ENCODE measurements at places on chromosomes 1 and 21. TPM values are rescaled to one million over a fixed set of nuclear protein-coding genes. Genes with fewer than 3 reads are reported as not detected.

The KAZN gene
- total RNA-seq: 10.2 TPM

DNA sequence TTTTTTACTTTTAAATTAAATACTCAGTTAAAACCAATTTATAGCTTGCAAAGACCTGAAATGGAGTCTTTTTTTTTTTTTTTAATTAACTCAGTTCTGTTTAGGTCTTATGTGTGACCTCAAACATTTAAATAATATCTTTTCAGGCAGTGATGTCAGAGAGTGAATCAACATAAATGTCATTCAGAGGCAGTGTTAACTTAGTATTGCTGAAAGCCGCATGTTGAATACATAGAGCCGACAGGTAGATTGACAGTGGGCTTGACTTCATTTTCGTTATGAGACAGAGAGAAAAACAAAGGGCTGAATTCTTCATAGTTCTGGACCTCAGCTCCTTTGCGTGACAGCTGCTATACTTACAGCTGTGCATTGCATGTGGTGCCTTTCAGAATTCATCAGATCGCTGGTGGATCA is 51.5 kb downstream of the PRDM2 start:
- DNase-seq: no peak

- DNase-seq: no peak
These were observed 29.2 kb downstream of the BCAR3 start for GRCh38 chr1:93652323-93652949.

DNA sequence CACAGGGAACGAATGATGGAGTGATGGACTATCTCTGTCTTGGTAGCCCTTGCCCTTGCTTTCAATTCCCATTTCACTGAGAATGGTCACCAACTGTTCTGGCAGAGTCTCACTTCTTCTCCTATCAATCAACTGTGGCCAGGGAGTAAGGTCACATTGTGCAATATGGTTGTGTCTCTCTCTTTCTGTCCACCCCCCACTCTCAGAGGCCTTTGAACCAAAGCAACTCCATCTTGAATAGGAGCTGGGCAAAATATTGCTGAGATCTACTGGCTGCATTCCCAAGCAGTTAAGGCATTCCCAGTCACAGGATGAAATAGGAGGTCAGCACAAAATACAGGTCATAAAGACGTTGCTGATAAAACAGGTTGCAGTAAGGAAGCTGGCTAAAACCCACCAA is 36.7 kb downstream of the NTMT2 start:
- DNase-seq: no peak

The CYP4A11 gene
- total RNA-seq: 14.2 TPM

DNA sequence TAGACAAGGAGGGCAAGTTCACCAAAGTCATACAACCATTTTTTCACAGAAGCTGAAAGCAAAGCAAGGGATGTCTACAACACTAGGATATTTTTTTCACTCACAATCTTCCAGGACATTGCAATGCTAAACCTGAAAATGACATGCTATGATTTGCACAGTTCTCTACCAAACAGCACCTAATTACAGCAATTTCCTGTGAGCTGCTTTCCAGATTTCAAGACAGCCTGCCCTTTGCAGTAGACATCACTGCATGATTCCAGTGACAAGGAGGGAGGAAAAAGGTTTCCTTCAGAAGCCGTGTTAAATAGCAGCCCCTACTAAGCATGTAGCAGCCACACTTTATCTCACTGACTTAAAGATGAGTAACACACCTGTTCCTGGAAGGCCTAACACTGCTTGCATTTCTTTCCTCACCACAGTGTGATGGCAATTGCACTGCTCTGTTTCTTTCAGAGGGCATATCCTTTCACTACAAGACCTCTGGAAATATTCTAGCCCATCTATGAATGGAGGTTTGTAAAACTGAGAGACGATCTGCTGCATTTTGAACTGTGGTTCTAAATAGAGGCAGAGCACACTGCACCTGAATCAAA is 97.1 kb downstream of the DUSP10 start:
- no peak for DNase-seq

The ARHGEF19 gene
- total RNA-seq: 6.4 TPM

The ICOSLG gene
- 8.6 TPM for total RNA-seq

The DNASE2B gene
- 0.17 TPM for total RNA-seq

The TRAF3IP3 gene
- total RNA-seq: 8.9 TPM

GRCh38 chr21:44304011-44304616 is 4.3 kb downstream of the PFKL start:
- DNase-seq: no peak

- no peak for DNase-seq
These were observed 13.0 kb downstream of the CAPN8 start for GRCh38 chr1:223652436-223652941.

GRCh38 chr1:27503844-27504587 is 14.0 kb upstream of the WASF2 start:
- DNase-seq: no peak

The SLC41A1 gene
- 40.5 TPM for total RNA-seq

The BGLAP gene
- 3.0 TPM for total RNA-seq

The OR2T33 gene
- not detected for total RNA-seq

- DNase-seq: no peak
These were observed 82.9 kb upstream of the POU3F1 start for GRCh38 chr1:38129473-38129872.

DNA sequence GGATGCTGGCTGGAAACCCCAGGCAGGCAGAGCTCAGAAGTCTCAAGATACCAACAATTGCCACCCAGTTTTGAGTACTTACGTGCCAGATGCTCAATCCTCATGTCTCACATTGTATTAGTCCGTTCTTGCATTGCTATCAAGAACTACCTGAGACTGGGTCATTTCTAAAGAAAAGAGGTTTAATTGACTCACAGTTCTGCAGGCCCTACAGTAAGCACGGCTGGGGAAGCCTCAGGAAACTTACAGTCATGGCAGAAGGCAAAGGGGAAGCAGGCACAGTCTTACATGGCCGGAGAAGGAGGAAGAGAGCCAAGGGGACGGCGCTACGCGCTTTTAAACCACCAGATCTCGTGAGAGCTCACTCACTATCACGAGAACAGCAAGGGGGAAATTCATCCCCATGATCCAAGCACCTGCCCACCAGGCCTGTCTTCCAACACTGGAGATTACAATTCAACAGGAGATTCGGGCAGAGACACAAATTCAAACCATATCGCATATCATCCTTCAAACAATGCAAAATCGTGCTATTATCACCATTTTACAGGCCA is 58.0 kb downstream of the KAZN start:
- no peak for DNase-seq

The CRB1 gene
- total RNA-seq: 0.06 TPM

- DNase-seq: no peak
These were observed 38.8 kb downstream of the NGF start for GRCh38 chr1:115299266-115299665.

- no peak for DNase-seq
These were observed 13.1 kb downstream of the PRKAA2 start for GRCh38 chr1:56658254-56658653.

DNA sequence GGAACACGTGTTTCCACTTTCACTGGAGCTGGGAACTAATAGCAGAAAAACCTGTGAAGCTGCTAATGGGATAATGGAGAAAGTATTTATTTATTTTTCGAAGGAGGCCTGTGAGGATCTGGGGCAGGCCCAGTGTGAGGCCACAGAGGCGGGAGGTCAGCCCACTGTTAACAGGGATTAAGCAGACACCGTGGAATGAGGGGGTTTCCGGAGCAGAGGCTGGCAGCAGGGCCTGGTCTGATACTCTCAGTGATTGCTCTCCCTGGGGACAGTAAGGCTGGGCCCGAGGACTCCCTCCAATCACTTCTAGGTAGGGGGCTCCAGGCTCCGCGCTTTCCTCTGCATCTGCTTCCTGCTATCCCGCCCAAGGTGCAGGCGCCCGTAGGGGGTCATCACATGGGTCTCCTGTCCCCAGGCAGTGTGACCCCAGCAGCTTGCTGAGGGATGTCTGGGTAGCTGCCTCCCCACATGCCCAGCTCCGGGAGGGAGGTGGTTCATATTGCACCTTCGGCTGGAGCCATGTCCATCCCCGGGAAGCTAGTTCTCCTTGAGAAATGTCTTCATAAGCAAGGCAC is 28.8 kb upstream of the CDCA8 start:
- no peak for DNase-seq

DNA sequence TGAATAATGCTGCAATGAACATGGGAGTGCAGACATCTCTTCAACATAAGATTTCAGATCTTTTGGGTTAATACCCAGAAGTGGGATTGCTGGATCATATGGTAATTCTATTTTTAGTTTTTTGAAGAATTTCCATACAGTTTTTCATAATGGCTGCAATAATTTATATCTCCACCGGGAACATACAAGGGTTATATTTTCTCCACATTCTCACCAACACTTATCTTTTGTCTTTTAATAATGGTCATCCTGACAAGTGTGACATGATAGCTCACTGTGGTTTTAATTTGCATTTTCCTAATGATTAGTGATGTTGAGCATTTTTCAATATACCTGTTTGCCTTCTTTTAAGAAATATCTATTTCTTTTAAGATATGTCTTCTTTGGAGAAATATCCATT is 44.5 kb upstream of the WARS2 start:
- no peak for DNase-seq

GRCh38 chr1:39142401-39143060 is 62.0 kb upstream of the MACF1 start:
- peak; percentile 73 for DNase-seq

DNA sequence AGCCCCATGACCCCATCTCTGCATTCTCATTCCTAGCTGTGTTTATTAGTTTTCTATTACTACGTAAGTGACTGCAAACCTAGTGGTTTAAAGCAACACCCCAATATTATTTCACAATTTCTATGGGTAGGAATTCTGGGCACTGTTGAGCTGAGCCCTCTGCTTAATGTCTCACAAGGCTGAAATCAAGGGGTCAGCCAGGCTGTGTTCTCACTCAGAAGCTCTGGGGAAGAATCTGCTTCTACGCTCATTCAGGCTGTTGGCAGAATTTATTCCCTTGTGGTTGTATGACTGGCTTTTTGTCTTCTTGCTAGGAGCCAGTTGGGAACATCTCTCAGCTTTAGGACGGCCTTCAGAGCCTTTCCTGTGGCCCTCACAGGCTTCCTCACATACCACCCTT is 181.0 kb downstream of the GIPC2 start:
- peak; percentile 38 for DNase-seq

DNA sequence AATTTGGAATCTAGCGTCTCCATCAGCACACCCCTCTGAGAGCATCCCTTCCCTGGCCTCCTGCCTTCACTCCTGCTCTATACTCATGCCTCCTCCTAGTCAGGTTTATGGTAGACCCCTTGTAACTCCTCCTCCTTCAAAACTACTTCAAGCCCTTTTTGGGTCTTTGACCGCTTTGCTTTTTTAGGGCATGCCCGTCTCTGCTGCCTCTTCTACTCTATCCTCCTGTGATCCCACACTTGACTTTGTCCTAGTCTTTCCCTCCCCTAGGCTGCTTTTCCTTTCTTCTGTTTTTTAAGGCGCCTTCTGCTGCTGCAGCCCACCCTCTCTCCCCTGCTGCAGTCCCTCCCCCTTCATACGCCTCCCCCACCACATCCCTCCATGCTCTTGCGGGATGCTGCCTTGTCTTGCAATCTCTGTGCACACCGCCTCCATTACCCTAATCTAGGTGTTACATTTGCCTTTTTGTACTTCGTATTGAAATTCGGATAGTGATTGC is 1.5 kb downstream of the SNX27 start:
- no peak for DNase-seq

The AGT gene
- 341 TPM for total RNA-seq

The ETS2 gene
- 93.5 TPM for total RNA-seq

The OPRD1 gene
- not detected for total RNA-seq

DNA sequence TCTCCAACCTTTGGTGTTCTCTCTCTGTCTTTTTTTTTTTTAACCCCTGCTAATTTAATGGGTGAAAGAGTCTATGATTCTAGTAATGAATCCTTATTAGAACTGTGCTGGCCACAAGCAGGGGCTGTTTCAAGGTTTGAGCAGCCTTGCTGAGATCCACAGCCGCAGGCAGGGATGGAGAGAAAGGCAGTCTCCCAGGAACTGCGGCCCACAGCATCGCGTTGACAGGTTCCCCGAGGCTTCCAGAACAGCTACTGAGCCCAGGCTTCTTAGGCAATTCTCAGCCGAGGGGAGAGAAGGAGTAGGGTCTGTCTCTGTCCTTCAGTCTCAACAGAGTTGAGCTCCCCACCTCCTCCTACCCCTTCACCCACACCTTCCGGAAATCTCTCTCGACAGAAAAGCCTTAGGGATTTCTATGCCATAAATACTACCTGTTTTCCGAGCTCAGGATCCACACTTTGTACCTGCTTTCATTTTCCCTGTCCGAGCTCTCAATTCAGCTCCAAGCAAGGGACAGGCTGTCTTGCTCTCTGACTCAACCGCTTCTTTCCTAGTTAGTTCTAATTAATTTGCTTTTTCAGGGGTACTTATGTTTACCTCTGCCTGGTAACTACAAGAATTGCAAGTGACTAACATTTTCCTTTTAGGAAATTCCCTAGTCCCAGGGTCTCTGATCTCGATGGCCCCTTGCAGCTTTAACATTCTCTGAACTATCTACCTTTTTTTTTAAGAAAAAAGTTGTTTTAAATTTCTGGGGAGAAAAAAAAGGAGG is 6.7 kb upstream of the CASZ1 start:
- DNase-seq: no peak

GRCh38 chr1:99228153-99228552 is 36.1 kb upstream of the PLPPR4 start:
- no peak for DNase-seq

The DENND4B gene
- total RNA-seq: 65.2 TPM

DNA sequence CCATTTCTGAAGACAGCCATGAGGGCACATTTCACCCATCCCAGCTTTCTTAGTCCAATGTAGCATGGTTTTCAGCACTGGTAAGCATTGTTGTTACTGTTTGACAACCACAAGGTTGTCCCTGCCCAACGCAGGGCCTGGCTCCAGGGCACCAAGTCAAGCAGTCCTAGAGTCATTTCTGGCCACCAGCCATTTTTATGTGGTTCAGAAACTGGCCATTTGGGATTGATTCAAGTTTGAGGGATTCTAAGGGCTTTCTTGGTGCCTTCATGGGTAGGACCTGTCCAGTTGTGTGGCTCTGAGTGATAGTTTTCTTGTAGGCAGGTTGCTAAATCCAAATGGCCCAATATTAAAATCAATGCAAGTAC is 535.4 kb upstream of the USP24 start:
- DNase-seq: no peak

- DNase-seq: no peak
These were observed 1.7 kb downstream of the ANKRD65 start for GRCh38 chr1:1419363-1419812.
